Tibial artery (tissue), 4 donors: ENCODE measurements at places on chromosomes 6 and 20.

GRCh38 chr20:7673841-7674240 lies 266.4 kb downstream of the HAO1 start:
- no peak for DNase-seq

DNA sequence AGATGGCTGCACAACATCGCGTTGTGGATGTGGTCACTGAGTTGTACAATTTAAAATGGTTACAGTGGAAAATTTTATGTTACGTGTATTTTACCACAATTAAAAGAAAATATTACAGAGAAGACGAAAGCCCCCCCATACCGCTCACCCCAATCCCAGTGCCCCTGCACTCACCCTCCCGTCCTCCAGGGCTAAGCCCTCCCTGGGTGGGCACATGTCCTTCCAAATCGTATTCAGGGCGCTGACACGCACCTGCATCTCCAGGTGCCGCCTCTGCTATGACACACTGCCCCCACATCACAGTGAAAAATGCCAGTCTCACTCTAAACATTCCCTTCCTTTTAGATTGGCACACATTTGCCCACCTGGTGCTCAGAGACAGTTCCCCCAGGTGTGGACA lies 49.4 kb downstream of the PSMG4 start:
- DNase-seq: peak; percentile 27

DNA sequence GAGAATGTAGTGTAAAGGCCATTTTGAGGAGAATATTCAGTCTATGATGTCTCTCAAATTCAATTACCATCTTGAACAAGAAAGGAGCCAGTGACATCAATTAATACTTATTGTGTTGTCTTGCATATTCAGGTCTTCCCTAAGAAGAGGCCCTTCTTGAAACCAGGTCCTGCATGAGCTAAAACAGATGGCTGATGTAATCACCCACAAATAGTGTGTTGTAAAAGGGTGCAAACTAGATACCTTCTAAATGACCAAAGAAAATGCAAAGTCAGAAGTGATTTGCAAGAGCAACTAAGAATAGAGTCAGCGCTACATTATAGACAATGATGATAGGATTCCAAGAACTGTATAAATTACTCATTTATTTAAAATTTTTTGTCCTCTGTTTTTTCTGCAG lies 97.0 kb downstream of the BTBD3 start:
- no peak for DNase-seq

DNA sequence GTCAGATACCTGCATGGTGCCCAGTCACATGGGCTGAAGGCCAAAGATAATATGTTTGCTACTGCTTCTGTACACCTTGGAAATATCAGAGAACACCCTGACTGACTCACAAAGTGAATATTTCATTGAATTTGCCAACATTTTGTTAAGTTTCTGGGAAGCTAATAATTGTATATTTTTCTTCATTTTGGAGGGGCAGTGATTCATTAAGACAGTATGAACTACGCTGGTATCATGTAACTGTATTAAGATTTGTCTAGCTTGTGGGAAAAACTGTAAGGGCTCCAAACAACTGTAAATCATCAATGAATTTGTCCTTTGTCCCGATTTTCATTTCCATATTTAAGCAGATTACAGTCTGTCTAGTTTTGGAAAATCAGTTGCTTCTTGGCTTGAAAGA lies 102.3 kb upstream of the CCN2 start:
- DNase-seq: no peak

- no peak for DNase-seq
Measured at GRCh38 chr20:39857187-39857586, 831.8 kb downstream of the MAFB start.

- DNase-seq: no peak
Measured at GRCh38 chr20:542777-543368, 717 bp downstream of the CSNK2A1 start.

DNA sequence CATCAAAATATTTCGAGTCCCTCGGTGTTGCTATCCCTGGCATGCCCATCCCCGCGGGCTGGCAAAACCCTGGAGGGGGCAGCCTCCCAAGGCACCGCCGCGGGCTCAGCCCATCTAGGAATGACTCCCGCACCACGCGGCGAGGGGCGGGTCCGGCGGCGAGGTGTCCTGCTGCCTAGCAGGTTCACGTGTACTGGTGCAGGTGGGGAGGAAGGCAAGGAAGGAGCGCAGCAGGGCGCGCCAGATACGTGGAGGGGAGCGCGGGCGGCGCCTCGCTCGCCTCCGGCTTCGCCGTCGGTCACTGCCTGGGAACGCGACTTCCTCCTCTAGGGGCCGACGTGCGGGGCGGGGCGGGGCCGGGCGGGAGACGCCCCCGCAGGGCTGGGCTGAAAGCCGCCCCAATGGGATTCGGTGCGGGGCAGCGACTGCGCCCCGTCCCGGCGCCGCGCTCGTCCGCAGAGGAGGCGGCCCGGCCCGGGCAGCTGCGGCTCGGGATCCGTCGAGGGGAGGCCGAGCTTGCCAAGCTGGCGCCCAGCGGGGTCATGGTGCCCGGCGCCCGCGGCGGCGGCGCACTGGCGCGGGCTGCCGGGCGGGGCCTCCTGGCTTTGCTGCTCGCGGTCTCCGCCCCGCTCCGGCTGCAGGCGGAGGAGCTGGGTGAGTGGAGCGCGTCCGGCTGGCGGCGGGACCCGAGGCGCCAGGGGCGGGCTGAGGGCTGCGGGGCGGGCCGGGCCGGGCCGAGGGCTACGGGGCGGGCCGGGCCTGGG lies at the start of gene DCBLD1:
TSS of gene DCBLD1 (plus strand) at position 435 of the 764 bp plus-strand sequence. CDS start at position 543, 108 bp downstream.
- DNase-seq: peak; percentile 87

DNA sequence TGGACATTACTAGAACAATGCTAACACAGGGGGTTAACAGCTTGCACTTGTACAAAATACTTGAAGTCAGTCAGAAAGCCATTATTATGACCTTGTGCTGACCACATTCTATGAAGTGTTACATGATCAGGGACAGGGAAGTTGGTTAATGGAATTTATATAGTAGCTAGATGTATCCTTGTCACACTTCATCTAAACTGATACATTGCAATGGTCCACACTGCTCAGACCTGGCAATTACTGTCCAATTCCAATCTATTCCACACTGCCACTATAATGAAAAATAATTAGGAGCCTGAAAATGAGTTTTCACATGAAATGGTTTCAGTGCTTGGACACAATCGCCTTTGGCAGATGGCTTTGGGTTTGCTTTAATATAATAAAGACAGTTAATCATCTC lies 850.8 kb downstream of the EPHA7 start:
- DNase-seq: no peak

- no peak for DNase-seq
Measured at GRCh38 chr6:46334442-46334841, 156.8 kb downstream of the RCAN2 start.

DNA sequence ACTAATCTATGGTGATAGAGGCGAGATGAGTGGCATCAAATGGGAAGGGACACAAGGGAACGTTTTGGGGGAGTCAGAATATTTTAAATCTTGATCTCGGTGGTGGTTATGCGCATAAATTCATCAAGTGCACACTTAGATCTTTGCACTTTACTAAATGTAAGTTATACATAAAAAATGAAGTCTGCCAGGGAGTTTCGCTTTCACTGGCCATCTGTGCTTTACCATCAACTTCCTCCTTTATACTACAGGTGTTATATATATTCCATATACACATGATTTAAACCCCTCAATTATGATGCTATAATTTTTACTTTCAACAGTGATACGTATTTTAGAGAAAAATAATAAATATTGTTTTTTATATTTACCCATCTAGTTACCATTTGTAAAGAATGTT lies 97.6 kb upstream of the AKIRIN2 start:
- no peak for DNase-seq

- no peak for DNase-seq
Measured at GRCh38 chr20:58112017-58112781, 116.3 kb downstream of the ANKRD60 start.

- no peak for DNase-seq
Measured at GRCh38 chr6:111980143-111980542, 73.8 kb upstream of the CCN6 start.

DNA sequence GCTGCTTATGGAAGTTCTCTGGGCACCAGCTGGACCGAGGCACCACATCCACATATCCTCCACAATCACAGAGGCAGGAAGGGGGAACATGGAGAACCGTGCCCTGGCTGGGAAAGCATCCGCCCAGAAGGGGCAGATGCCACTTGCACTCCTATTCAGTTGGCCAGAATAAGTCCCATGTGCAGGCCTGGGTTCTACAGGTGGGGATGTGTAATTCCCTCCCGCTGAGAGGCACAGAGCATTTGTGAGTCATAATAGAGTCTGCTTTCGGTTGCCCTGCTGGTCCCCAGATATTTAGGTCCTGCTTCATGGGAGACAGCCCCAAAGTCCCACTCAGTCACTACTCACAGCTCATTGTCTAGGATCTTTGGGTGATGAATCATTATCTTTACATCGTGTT lies 104.0 kb downstream of the PHACTR3 start:
- no peak for DNase-seq

- no peak for DNase-seq
Measured at GRCh38 chr6:14857001-14857400, 388.9 kb upstream of the JARID2 start.

- no peak for DNase-seq
Measured at GRCh38 chr20:22974354-22974753, 60.8 kb upstream of the SSTR4 start.

DNA sequence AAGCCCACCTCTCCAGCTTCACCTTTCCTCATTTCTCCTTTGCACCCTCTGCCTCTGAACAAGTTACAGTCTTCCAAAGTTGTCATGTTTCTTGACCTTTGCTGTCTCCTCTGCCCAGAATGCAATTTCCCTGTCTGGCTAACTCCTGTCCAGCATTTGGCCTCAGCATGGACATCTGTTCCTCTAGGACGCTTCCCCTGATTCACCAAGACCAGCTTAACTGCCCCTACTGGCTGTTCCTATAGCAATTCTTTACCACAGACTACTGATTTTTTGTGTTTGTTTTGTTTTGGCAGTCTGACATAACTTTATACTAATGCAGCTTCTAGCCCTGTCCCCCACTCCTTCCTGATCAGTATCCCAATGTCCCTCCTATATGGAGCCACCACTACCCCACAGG lies 13.4 kb downstream of the GNL1 start:
- no peak for DNase-seq

DNA sequence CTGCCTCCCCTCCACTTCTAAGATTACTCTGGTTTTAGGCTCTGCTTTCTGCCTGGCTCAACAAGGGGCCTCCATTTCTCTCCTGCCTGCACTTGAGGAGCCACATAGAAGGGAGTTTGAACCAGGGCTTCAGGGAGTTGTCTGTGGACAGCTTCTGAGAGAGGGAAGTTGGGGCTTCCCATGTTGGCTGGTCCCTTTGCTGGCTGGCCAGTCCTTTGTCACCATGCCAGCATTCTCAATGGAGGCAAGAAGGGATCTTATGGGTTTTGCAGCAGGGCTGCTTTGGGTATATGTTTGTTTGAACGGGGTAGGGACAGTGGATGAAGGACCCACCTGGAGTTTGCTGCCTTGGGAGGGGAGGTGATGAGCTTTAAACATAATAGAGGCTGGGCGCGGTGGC lies 124.9 kb downstream of the CARMIL1 start:
- DNase-seq: no peak

DNA sequence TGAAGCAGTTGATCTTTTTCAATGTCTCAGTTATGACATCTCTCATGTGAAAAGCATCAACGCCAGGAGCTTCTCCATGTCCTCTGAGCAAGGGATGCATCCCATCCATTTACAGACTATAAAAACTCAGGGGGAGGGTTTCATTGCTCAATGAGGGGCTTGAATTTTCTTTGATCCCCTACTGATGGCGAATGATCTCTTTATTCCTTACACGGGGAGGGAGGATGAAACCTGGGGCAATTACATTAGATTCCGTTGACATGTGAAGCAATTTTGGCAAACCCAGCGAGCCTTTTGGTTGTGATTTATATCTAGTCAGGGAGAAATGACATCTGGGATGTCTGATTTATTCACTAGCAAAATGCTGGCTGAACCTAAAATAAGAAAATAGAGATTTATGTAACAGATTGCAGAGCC lies 268.9 kb downstream of the HIVEP2 start:
- DNase-seq: no peak

DNA sequence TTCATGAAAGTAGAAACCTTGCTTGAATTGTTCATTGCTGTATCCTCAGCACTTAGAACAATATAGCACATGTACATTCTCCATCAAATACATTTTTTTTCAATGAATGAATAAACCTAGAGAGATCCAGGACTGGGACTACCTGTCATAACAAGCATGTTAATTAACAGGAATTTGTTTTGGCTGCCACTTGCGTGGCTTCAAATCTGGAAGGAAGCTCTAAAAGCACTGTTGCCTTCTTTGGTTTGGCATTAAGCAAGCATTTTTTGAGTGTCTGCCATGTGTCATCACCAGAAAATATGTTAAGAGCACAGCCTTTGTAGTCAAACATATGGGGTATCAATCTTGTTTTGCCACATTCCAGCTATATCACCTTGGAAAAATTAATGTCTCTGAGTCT lies 131.9 kb upstream of the BACH2 start:
- DNase-seq: no peak

DNA sequence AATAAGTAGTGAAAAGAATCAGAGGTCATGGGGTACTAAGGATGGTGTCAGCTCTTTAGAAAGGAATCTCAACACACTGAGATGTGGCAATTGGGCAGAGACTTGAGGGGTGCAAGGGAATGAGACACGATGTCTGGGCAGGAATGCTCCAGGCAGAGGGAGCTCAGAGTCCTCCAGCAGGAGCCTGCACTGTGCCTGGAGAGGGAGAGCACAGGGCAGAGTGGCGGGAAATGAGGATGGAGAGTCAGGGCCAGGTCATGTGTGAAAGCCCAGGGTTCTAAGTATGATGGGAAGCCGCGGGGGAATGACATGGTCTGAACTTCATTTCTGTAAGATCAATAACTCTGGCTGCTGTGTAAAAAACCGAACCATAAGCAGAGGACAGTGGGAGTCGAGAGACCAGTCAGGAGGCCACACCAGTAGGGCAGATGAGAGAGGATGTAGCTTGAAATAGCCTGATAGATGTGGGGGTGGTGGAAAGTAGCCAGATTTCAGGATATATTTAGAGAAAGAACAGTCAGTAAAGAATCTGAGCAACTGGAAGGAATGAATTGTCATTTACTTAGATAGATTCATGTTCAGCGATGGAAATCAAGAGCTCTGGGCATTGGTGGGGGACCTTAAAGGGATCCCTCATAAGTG lies 133.4 kb upstream of the DTNBP1 start:
- DNase-seq: no peak
